ENCODE measurements at places on chromosomes 1 and 21.

DNA sequence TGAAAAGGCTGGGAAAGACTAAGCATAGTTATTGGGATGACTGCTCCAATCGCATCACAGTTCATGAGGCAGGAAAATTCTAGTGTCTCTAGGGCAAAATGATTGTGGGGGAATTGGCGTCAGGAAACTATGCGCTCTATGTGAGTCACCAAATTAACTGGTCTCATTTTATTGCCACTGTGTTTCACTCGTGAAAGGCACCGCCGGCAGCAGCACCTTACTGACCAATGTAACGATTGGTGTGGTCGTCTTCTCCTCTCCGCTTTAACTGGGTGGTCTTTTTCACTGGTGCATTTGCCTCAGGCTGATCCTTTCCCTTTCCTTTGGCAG, 83.5 kb downstream of the SPAG17 start:
- DNase-seq: peak; percentile 55

GRCh38 chr21:29449306-29449950, 150.7 kb downstream of the BACH1 start:
- DNase-seq: no peak

DNA sequence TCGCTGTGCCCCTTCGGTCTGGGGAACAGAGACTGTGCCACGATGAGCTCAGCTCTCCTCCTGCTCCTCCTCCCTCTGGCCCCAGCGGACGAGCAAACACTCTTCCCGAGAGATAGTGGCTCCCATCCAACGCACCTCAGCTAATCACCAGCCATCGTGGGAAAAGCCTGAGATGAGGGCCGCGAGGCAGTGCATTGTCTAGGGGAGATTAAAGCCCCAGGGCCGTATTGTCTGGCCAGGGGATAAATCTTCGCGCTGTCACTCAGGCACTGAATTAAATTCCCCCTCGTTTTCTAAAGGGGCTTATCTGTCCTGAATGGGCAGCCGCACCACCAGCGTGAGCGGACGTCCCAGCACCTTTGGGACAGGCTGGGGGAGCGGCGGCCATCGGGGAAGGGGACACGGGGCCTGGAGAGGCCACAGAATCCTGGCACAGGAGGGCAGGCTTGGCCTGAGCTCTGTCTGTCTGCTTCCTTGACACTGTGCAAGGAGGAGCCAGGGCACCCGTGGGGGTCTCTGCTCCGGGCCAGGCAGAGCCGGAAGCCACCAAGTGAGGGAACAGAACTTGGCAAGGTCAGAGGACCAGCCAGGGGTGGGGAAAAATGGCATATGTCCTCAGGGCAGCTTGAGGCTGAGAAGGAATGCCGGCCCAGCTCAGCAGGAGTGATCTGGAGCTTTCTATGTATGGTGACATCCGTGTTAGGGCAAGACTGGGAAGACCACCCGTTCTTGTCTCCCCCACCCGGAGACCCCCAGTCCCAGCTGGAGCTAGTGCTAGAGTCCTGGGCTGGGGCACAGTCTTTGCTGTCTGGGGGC, 32.3 kb downstream of the PRDM16 start:
- no peak for DNase-seq

DNA sequence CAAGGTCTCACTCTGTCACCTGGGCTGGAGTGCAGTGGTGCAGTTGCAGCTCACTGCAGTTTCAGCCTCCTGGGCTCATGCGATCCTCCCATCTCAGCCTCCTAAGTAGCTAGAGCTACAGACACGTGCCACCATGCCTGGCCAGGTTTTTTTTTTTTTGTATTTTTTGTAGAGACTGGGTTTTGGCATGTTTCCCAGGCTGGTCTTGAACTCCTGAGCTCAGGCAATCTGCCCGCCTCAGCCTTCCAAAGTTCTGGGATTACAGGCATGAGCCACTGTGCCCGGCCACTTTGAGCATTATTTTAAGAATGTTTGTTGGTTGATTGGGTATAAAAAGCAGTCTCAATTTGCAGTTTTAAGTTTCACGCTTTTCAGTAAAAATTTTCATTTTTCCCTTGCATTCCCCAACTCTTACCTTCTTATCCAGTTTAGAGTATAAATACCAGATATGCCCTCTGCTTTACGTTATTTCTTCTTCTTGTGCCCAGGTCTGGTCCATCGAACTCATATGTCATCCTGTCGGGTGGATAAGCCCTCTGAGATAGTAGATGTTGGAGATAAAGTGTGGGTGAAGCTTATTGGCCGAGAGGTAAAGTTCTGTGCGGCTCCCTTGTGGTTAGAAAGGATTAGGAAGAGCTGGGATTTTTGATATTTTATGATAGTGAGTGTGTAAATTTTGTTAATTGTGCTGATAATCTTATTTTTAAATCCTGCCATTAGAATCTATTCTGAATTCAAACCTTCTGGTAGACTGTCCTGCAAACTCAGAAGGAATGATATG, 36.0 kb downstream of the FABP3 start:
- no peak for DNase-seq
